ENCODE measurements at places on chromosomes 2 and 18.

- no peak for DNase-seq
These were observed 173.9 kb upstream of the PID1 start for GRCh38 chr2:229445019-229445418.

DNA sequence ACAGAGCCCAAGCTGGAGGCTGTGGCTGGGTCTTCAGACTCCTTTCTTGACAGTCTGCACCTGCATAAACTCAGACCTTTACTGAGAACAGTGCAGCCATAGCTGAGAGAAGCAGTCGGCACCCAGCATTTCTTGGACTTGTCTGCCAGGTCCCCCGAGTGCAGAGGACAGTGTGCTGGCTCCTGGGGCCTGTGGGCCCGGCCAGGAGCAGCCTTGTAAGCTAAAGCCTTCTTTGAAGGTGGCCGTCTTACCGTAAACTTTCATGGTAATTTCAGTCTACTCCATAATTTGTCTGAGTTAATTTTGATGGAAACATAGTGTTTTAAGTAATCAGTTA is 70.9 kb downstream of the LRRFIP1 start:
- no peak for DNase-seq

- no peak for DNase-seq
These were observed 78.2 kb downstream of the UBE2E3 start for GRCh38 chr2:181058378-181059269.

DNA sequence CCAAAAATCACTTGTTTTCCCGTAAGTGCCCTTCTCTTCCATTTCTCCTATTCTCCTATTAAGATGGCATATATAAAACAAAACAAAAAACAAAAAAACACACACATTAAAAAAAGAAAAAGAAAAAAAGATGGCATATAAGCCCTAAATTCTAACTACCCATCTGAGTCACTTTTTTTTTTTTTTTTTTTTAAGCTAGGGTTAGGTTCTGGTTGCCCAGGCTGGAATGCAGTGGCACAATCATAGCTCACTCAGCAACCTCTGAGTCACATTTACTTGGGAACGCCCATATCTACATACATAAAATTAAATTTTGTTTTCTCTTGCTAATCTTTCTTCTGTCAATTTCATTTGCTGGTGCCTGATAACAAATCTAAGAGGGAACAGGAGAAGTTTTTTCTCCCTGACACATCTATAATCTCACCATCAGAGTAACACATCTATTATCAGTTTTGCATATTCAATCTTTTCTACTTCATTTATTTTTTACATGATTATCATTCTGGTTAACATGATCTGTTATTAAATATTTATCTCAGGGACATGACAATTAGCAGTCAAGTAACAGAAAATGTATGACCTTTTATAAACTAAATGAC is 52.1 kb downstream of the EEF1B2 start:
- no peak for DNase-seq

DNA sequence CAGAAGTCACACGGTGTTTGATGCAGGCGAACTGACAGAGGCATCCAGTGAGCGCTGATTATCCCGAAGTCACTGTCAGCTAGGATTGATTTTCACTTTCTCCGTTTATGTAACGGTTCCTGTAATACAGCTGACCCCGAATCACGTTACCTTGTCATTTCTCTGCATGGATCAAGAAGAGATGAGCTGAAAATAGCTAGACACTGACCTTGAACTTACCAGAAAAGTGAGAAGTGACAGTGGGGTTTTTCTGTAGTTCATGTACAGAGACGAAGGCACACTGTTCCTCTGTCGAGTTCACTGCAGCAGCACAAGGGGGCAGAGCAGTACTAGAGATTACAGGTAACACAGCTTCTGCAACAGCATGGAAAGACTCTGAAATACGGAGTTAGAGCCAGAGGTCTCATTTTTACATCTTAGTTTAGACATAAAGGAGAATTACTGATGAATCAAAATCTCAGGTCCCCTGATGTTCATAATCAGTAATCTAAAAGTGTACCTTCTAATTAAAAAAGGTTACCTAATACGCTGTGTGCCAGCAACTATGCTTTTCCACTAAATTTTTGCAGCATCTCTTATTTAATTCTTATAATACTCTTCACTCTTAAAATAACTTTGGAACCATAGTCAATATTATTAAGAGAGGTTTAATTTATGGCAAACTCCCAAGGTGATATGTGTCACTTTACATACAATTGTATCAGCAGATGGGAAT is 33.1 kb downstream of the ARHGAP15 start:
- DNase-seq: no peak

GRCh38 chr18:58323866-58324762 is 280.1 kb downstream of the NEDD4L start:
- no peak for DNase-seq

- DNase-seq: no peak
These were observed 20.5 kb downstream of the PDIA6 start for GRCh38 chr2:10792001-10792634.

DNA sequence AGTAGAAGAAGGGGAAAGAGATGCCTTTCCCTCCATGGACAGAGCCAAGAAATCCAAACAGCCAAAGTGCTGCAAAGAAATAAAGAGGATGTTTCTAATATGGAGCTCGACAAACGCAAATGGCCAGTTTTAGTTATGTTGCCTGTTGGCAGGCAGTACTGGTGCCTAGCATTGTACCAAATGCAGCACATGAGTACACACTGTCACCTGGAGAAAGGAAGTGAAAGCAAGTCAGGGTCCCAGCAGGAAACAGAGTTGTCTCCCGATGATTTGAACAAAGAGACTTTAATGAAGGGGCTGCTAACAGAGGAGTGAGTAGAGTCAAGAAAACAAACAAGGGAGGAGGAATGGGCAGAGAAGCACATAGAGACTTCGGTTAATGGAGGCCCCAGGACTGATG is 623.0 kb downstream of the BCL11A start:
- DNase-seq: no peak

- no peak for DNase-seq
These were observed at the start of gene IL18RAP for GRCh38 chr2:102422910-102423309. IL18RAP (plus strand) TSS chr2:102423160; CDS start chr2:102423278, 118 bp downstream.

- DNase-seq: no peak
These were observed 165.6 kb downstream of the ACOXL start for GRCh38 chr2:110897966-110898365.

DNA sequence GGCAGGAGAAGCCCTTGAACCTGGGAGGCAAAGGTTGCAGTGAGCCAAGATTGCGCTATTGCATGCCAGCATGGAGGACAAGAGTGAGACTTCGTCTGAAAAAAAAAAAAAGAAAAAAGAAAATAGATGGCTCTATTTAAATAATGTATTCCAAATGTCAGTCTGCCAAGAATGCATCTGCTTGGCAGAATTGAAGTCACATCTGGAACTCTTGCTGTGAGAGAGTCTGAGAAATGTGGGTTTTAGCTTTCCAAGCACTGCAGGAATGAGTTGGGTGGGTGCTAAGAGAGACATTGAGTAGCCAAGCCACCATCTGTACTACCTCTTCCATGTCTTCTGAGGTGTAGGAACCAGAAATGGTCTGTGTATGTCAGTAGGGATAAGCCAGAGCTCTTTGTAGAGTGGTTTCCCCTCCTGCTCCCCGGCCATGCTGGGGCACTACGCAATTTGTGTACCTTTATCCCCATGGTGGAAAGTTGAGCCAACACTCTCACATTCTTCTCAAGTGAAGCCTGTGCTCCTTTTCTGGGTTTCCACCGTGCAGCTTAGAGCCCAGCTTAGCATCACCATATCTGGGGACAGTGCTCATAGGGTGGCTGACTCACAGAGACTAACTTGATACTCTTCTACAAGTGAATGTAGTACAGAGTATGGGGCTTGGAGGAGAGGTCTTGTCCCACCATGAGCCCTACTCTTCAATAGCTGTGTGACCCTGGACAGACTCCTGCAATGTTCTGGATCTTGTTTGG is 25.3 kb downstream of the IL1F10 start:
- no peak for DNase-seq

- no peak for DNase-seq
These were observed 32.0 kb downstream of the SMCHD1 start for GRCh38 chr18:2687390-2688001.

GRCh38 chr18:77055429-77056300 is 76.9 kb downstream of the MBP start:
- no peak for DNase-seq

DNA sequence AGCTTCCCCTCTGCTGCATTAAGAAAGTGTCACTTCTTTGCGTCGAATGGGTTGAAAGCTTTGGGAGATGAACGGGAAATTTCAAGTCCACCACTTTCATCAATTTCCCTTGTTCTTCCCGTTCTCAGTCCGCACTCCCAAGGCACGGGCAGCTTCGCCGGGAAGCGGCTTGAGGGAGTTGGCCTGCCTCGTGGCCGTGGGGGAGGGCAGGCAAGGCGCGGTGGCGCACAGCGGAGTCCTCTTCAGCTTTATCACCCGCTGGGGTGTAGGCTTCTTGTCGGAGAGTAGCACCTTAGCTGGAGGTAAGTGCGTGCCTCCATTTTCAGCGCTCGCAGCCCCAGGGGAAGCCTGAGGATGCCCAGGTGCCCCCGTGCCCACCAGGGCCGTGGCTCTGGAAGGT is 19.9 kb downstream of the KCTD18 start:
- no peak for DNase-seq

GRCh38 chr2:11669454-11670291 is at the start of gene NTSR2:
NTSR2 (minus strand) TSS chr2:11670195; CDS start chr2:11670129, 66 bp downstream.
- DNase-seq: no peak

- DNase-seq: no peak
These were observed 1.3 kb downstream of the PTPRM start for GRCh38 chr18:7568426-7568825.

DNA sequence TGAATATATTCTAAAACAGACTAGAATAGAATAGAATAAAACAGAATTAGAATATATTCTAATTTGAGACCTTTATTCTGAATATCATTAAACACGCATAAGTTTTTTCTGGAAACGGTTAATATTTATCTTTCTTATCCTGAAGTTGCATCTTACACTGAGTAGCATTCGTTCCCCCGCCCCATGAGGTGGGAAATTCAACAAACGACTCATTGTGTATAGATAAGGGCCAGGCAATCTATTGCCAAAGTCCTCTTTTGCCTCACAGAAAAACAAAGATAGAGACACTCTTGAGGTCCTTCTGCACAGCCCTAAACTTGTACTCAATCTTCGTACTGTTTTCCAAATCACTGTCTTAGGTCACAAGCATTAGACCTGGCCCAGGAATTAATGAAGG is 98.1 kb downstream of the COL6A3 start:
- DNase-seq: no peak

- no peak for DNase-seq
These were observed 262.3 kb downstream of the NRXN1 start for GRCh38 chr2:50769406-50770181.

DNA sequence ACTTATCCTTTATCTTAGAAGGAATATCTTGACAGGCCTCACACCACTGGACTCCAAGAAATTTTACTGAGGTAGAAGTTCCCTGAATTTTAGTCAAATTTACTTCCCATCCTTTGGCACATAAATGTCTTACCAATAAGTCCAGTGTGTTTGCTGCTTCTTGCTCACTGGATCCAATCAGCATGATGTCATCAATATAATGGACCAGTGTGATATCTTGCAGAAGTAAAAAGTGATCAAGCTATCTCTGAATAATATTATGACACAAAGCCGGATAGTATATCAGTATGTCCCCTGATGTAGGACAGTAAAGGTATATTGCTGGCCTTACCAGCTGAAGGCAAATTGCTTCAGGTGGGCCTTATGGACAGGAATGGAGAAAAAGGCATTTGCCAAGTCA is 6.9 kb upstream of the GYPC start:
- DNase-seq: no peak

GRCh38 chr2:85582492-85582891 is 1.7 kb upstream of the VAMP5 start:
- DNase-seq: no peak

- DNase-seq: no peak
These were observed 134.2 kb downstream of the SMAD7 start for GRCh38 chr18:48816554-48816953.

GRCh38 chr2:172836827-172837226 is 101.2 kb downstream of the RAPGEF4 start:
- no peak for DNase-seq

GRCh38 chr2:208491641-208492040 is 85.0 kb downstream of the PTH2R start:
- no peak for DNase-seq

GRCh38 chr2:70303186-70303585 is 1.3 kb upstream of the FAM136A start:
- no peak for DNase-seq

GRCh38 chr18:35479911-35480586 is 17.7 kb downstream of the INO80C start:
- no peak for DNase-seq

- DNase-seq: no peak
These were observed 180.2 kb upstream of the TWIST2 start for GRCh38 chr2:238667639-238668038.

DNA sequence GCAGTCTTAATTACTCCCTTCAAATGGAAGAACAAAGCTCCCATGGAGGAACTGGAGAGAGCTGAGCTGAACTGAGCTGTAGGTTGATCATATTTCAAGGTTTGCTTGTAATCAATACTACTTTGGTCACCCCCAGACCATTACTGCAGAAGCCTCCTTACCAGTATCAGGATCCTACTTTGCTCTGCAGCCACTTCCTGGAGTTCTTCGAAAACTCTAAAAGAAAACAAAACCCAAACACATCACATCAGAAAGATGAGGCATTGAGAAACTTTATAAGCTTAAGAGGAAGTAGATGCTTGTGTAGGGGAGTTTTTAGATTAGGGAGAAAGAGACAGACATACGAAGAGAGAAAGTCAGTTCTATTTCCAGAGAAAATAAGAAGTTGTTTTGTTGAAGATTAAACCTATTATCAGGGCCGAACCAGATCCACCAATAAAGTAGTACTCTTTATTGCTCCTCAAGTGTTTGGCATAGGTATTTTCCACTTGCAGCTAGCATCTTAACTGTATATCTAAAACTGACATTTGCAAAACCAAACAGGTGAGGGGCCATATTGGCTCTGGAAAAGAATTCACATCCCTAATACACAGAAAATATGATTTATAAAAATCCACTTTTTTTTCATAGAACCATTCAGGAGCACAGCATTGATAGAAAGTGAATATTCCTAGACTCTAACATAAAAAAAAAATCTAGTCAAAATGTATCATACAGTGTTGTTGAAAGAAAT is 166.9 kb upstream of the KLF7 start:
- DNase-seq: no peak

GRCh38 chr2:231299267-231299666 is 96.2 kb upstream of the B3GNT7 start:
- DNase-seq: no peak

DNA sequence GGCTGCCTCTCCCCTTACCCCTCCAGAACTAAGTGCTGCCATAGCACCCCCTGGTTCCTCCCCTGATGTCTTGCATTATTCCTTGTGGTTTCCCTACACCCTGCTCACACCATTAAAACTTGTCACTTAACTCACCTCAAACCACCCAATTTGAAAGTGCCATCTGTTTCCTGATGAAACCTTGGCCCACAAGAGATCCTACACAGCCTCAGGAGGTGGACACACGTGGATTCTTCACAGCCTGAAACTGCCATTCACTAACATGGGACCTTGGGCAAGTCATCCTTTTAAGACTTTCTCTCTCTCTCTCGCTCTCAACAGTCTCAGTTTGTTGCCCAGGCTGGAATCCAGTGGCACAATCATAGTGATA is 27.5 kb upstream of the FAM124B start:
- DNase-seq: no peak

- no peak for DNase-seq
These were observed 509.5 kb downstream of the PARD3B start for GRCh38 chr2:205054789-205055188.

GRCh38 chr2:41038408-41038807 is 586.5 kb upstream of the SLC8A1 start:
- DNase-seq: no peak

GRCh38 chr2:242024751-242025355 is 155.3 kb downstream of the RTP5 start:
- no peak for DNase-seq

GRCh38 chr2:1731963-1732768 is 12.1 kb downstream of the PXDN start:
- DNase-seq: no peak

All from cortex of kidney (tissue), 1 donor.